Retinal pigment epithelial cell (primary cell): ENCODE measurements at places on chromosomes 3 and 15.

- DNase-seq: no peak
These were observed 137.6 kb upstream of the CMC1 start for GRCh38 chr3:28103861-28104260.

GRCh38 chr15:37888356-37888755 lies 46.1 kb upstream of the TMCO5A start:
- DNase-seq: no peak

- no peak for DNase-seq
These were observed 248.9 kb downstream of the THSD4 start for GRCh38 chr15:71364117-71364584.

- peak; percentile 63 for DNase-seq
These were observed 96.0 kb downstream of the ATP1B3 start for GRCh38 chr3:141972399-141972798.

GRCh38 chr15:98827217-98827616 lies 178.9 kb downstream of the IGF1R start:
- DNase-seq: no peak

DNA sequence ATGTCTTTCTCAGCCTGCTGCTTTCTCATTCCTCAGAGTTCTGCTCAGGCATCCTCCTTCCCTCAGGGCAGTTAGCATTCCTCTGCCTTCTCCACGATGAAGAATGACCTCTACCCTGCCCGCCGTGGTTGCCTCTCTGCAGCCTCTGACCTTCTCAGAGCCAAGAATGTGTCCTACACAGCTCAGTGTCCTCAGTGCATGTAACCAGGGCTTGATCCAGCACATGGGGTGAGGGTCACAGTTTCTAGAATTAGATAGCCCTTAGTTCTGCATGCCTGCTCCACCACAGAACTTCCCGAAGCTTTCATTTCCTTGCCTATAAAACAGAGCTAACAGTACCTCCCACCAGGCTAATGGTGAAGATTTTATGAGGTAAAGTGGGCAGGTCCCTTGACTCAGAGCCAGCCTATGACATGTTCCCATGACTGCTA lies 182.1 kb downstream of the CLSTN2 start:
- DNase-seq: no peak

DNA sequence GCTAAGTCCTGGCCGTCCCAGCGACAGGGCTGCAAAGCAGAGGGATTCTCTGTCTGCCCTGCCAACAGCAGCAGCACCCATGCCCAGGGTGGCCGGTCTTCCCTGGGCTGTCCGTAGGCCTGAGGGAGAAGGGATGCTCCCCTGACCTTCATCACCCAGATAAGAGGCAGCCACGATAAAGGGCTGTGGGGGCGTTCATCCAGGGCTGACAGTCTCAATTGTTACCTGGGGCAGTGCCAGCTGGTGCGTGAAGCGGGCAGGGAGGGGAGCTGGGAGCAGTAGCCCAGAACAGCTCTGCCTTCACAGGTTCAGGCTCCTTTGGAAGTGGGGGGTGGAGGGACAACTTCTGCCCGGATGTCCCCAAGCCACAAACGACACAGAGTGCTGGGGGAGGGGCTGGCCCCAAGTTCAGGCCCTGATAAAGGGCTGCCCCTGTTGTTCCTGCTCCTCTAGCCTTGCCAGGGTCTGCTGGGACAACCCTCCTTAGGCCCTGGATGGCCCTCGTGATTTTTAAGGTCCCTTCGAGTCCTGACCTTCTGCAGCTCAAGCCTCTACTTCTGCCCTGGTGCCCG lies 94.7 kb downstream of the RAB11A start:
- DNase-seq: no peak

DNA sequence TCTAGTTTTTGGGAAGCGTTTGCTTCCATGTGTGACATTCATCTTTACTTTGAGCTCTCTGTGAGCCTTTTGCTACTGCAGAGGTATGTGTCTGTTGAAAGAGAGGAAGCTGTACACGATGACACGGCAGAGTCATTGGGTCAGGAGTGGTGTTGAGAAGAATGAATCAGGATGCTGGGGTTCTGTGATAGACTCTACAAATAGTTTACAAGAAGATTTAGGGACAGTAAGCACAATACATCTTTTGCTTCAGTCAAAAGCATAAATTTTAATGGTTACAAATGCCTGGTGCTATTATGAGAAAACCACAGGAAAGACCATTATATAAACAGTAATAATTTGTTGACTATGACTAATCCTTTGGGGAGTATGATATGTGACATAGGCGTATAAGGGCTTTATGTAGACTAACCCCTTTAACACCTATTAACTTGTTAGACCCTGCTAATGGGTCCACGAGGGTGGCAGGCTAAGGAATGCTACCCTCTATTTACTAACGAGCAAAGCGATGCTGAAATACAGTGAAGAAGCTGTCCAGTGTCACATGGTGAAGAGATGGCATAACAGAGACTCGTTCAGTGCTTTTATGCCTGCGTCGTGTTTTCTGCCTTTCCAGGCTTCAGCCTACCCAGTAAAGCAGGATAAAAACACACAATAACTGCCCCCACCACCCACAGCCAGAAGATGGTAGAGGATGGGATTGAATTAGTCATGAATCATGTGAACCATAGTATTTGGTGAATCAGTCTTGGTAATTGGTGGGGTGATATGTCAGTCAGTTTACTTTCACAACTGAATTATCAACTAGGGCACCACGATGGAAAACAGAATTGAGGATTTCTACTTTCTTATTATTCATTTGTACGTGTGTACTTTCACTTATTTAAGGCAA lies 118.8 kb downstream of the LPP start:
- peak; percentile 61 for DNase-seq

DNA sequence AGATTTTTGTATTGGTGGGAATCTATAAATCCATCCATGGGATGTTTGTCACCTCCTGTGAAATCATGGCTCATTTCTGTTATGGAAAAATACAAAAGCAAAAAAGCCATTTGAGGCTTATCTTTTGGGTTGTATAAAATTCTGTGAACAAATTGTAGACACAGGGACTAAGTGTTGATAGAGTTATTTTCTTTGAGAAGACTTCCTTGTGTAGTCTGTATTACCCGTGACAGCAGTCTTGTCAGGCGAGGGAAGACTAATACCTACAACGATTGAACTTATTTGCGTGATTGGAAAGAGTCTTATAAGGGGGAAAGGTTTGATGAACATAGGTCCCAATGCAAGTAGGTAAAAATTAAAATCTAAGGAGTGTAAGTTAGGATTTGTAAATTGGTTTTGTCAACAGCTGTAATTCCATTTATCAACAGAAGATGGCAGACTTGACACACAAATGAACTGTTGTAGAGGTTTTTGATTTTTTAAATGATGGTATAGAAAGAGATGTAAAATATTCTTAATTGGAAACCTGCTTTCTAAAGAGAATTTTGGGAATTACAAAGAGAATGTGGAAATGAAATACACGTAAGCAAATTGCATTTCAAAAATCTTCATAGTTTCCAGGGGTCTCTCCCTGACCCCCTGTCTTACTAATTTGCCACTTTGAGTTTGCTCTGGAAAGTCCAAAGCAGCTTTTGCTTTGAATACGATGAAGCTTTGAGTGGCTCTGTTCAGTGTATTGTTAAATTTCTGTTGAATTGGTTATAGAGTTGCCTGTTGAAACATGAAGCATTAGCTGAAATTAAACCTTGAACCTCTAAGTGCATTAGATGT lies 33.2 kb downstream of the SLC25A26 start:
- no peak for DNase-seq
